Urinary bladder (tissue), 4 donors: ENCODE measurements at places on chromosomes 7 and 10. TPM values are rescaled to one million over a fixed set of nuclear protein-coding genes. Genes with fewer than 3 reads are reported as not detected.

DNA sequence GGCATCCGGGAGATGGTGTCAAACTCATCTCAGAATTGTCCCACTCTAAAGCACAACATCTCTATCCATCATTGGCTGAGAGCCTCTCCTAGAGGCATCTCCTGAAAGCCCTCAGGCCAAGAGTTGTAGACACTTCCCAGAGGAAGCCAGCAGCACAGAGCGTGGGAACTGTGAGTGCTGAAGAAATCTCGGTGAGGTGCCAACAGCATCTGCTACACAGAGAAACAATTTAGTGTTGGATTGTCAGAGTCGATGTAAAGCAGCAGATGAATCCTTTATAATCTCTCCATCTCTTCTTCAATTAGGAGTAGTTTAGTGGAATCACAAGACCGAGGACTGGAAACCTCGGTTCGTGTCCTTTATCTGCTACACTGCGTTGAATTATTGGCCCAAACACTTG, 172.2 kb downstream of the C7orf25 start:
- DNase-seq = no peak

DNA sequence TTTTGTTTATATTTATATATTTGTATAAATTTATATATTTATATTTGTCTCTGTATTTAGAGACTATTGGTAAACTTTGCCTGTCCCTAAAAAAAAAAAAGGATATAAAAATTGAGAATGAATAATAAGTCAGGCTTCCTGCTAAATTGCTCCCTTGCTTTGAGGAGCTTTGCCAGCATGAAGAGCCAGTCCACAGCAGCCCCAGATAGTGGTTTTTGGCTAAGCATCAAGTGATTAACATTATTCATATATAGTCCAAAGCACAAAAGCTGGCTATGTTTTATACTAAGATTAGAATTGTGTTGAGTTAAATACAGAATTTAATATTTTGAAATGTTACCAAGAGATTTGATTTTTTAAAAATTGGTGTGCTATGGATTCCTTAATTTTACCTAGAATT, 264.9 kb upstream of the FERD3L start:
- no peak for DNase-seq

YKT6 gene
- 25.3 TPM for total RNA-seq

GRCh38 chr10:119754085-119754484, 28.2 kb downstream of the INPP5F start:
- no peak for DNase-seq

GRCh38 chr10:110311357-110311949, 6.7 kb upstream of the SMNDC1 start:
- DNase-seq = peak; percentile 48

GATA3 gene
- total RNA-seq = 10.6 TPM

DNA sequence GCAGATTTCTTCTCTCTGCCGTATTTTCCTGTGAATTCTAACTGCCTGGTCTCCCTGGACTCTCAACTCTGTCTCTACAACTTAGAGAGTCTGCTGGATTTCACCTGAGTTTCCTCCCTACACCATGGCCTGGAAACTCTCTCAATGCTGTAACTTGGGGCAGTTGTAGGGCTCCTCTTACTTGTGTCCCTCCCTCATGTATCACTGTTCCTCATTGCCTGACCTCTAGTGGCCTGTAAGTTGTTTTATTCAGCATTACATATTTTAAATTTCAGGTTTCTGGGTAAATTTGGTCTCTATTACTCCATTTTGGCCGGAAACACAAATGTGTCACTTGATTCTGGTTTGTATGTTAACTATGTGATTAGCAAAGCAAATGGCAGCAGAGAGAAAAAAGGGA, 70.9 kb downstream of the DYNC1I1 start:
- DNase-seq = no peak

AIFM2 gene
- 1.7 TPM for total RNA-seq

- no peak for DNase-seq
Observed at GRCh38 chr10:122515588-122516231, 44.8 kb upstream of the DMBT1 start.

DNA sequence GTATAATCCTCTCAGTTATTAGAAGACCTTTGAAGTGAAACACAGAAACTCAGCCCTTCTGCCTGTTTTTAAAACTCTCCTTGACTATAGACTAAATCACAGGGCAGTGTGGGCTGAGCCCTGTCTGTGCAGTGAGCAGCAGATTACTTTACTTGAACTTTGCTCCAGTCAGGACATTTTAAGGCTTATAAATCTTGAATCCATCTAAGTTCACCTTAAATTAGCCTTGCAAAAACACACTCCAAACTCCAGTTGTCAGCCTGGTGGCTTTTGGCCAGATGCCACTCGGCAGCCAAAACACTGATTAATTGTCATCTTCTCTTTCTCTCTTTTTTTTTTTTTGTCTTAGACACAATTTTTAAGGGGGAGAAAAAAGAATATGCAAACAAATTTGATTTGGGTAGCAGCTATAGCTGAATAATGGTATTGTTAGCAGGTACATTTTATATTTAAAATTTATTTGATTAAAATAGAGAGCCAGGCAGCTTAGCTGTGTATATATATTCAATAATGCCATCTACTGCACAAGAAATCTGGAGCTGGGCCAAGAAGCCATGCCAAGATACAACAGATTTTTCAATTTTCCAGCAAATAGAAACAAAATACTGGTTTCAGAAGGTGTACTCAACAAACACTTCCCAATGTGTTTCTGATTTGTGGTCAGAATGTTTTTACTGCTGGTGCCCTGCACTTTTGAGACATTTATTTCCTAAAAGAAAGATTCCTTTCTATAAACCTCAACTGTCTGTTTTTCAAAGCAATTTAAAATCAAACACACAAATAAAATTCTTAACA, 247.7 kb downstream of the TFEC start:
- no peak for DNase-seq

GRCh38 chr10:6195376-6195775, 7.4 kb upstream of the PFKFB3 start:
- DNase-seq = no peak

DNA sequence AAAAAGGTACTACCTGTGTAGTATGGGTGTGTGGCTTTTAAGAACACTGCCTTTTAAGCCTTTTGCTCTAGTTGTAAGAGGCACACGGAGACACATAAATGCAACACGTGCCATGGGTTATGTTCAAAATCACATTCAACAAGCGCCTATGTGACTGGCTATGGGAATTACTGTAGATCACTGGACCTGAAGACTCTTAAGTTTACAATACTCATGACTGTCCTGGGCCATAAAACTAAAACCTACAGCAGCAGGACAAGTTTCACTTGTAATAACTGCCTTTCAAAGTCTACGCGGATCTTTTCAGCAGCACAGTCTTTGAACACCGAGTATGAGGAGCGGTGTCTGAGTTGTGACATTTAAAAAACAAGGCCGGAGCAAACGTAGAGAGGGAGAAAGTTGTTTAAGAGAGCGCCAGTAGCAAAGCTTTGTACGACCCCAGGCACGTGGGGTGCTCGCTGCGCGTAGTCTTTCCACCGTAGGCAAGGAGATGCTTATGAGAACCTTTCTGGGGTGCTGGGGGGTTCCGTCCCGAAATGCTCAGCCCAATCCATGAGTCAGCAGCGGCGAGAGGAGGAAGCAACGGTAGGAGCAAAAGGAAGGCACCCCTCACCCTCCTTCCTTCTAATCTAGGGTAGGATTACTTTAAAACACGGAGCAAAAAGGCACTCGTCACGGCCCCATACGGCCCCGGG, 662 bp downstream of the DNAJC2 start:
- peak; percentile 15 for DNase-seq

GRCh38 chr7:463362-463781, 56.3 kb downstream of the PDGFA start:
- no peak for DNase-seq
